ENCODE measurements at places on chromosomes 4 and X.
A peak's percentile ranks its signal among the peaks of the same experiment; 100 is the strongest.

DNA sequence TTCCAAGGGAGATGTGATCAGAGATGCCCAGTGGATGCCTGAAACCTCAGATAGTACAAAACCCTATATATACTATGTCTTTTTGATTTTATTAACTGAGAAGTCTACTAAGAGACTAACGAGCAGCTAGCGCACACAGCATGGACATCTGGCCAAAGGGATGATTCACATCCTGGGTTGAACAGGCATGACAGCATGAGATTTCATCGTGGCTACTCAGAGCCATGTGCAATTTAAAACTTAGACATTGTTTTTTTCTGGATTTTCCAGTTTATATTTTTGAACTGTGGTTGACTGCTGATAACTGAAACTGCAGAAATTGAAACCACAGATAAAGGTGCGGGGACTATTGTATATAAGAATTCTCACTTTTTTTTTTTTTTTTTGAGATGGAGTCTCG, 2252.9 kb upstream of the AGA start:
- no peak for DNase-seq

DNA sequence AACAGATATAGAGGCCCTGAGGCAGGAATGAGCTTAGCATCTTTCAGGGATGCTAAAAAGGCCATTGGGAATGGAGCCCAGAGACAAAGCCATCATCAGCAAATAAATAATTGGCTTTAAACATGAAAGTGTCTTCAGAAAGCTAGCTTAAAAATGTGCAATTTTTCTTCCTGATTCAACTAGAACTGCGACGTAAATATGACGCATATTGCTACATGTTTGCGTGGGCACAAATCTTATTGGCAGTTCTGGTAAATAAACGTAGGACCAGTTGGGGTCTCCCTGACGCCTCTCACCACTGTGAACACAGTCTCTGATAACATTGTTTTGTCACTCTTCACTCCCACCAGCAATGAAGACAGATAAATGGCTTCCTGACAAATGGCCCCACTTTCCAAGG, 97.3 kb upstream of the SRD5A3 start:
- no peak for DNase-seq

DNA sequence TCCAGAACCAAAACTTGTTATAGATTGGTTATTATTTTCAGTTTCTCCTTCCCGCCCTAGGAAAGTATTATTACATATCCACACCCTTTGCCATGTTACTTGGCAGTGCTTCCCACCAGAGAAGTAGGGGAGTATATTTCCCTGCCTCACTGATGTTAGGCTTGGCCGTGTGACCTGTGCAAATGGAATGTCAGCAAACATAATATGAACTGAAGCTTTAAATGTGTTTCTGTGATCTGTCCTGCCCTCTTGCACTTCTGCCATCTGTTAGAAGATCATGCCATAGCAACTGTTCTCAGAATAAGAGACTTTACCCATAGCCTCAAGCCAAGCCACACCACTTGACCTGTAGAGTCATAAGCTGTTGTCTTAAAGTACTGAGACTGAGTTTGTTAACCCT, 36.7 kb upstream of the NEUROG2 start:
- no peak for DNase-seq

GRCh38 chr4:24979554-24979953, 51.2 kb downstream of the LGI2 start:
- no peak for DNase-seq

GRCh38 chrX:19855700-19856381, 31.6 kb downstream of the SH3KBP1 start:
- DNase-seq: no peak

- no peak for DNase-seq
Measured at GRCh38 chr4:2672700-2673099, 83.4 kb downstream of the TNIP2 start.

DNA sequence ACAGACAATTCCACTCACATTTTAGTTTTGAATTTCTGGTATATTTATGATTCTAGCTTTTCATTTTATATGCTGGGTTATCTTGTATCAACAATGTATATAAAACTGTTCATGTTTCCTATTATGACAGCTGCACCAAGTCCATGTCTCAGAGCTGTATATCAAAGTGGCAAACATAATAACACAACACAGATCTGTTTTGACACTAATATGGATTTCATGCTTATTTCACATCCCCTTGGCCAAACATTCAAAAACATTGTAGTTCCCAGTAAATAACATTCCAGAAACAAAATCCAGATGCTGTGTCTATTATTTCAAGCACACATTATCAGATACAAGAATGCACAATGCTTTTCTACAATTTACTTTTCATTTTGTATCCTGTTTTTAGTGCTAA, 380.6 kb upstream of the MAGEB2 start:
- no peak for DNase-seq

GRCh38 chr4:80173841-80174240, 23.5 kb upstream of the PRDM8 start:
- DNase-seq: no peak

GRCh38 chrX:44012484-44013096, 39.4 kb upstream of the NDP start:
- DNase-seq: peak; percentile 26

DNA sequence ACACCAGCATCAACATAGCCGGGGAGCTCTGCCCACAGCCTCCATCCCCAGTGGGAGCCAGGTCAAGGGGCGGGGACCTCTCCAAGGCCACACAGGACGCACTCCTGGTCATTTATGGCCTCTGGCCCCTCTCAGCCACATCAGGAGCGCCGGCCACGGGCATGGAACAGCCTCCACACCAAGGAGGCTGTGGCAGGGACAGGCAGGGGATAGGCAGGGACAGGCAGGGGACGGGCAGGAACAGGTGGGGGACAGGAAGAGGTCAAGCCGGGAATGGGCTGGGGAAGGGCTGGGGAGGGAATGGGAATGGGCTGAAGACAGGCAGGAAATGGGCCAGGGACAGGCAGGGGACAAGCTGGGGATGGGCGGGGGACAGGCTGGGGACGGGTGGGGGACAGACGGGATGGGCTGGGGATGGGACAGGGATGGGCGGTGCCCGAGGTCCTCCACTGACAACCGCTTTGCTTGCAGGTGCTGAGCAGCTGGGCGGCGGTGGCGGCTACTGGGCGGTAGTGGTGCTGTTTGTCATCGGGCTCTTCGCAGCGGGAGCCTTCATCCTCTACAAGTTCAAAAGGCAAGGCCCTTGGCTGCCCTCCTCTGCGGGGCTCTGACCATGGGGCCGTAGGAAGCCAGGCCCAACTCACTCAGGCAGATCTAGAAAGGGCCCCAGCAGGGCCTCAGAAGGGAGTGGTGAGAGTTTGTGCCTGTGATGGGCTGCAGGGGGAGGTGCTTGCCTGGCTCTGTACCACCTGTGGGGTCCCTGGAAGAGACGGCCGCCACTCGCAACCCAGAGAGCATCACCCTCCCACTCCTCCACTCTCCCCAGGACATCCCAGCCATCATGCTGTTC, 205.6 kb downstream of the AFAP1 start:
- DNase-seq: no peak

DNA sequence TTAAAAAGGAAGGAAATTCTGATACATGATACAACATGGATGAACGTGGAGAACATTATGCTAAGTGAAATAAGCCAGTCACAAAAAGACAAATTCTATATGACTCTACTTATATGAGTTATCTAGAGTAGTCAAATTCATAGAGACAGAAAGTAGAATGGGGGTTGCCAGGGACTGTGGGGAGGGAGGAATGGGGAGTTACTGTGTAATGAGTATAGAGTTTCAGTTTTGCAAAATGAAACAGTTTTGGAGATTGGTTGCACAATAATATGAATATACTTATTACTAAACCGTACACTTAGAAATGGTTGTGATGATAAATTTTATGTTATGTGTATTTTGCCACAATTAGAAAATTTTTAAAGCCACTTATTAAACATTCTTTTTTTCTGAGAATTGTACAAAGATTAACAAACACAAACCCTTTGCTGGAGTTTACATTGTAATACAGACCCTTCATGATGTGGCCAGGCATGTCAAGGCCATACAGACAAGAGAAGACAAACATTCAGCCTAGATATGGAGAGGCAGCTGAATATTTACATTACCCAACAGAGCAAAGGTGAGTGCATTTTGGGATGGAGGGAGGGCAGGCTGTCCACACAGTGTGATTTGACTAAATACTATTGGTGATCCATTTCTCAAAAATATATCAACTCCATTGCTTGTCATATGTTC, 21.2 kb upstream of the GPC3 start:
- no peak for DNase-seq

DNA sequence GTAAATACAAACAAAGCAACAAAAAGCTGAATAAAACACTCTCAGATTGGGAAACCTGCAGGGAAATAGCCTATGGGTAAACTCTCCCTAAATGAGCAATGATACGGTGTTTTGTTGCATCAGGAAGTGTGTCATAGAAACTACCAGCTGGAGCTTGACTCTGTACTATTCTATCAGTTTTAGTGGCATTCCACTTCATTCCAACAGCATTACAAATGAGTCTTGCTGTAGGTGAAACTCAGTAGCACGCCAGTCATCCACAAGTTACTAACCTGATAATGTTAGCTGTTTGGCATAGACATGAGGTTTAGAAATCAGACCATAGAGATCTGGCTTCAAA, 24.9 kb downstream of the FGFBP1 start:
- no peak for DNase-seq
